Esophagus squamous epithelium (tissue), 5 donors: ENCODE measurements at places on chromosomes 2 and 18.
A peak's percentile ranks its signal among the peaks of the same experiment; 100 is the strongest.

- no peak for DNase-seq
- no peaks in the 10 kb centered on the region for H3K27me3 ChIP-seq
- no peaks in the 10 kb centered on the region for H3K4me1 ChIP-seq
- no peak overlapping the region for H3K27ac ChIP-seq
Measured at GRCh38 chr2:45134014-45134413, 124.8 kb upstream of the SIX2 start.

DNA sequence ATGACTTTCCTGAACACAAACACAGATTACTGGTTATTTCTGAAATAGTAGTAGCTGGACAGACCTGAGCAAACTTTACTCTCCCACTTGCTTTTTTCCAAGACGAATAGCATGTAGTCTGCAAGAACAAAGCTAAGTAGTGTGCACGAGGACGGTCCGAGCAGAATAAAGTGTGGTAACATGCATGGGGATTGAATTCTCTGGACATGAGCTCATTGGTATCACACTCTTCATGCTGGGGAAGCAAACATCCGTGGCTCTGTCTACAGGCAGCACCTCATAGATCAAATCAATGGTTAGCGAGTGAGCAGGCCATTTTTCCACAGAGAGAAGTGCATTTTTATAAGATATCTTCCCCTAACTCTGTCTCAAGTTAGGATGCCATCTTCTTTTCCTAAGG lies 164.8 kb upstream of the STK17B start:
- no peak for DNase-seq
- no peaks in the 10 kb centered on the region for H3K27me3 ChIP-seq
- no peaks in the 10 kb centered on the region for H3K36me3 ChIP-seq
- no peak overlapping the region for H3K4me3 ChIP-seq
- H3K27ac ChIP-seq: no peak overlapping the region
- H3K4me1 ChIP-seq: no peaks in the 10 kb centered on the region

DNA sequence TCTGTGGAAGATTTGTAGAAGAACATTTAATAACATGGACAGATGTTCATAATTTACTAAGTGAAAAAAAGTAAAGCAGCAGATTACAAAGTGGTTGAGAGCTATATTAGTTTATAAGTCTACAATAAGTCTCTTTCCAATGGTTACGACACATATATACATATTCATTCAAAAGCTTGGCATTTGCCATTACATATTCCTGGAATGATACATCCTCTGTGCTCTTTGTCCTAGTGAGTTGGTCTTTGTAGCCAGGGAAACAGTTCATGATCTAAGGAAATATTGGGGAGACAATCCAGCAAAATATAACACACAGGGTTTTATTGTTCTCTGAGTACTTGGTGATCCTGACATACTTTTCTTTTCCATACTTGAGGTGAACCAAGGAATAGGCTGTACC lies 32.5 kb upstream of the SOS1 start:
- no peaks in the 10 kb centered on the region for H3K36me3 ChIP-seq
- H3K27ac ChIP-seq: no peak overlapping the region
- H3K4me3 ChIP-seq: no peak overlapping the region
- no peaks in the 10 kb centered on the region for H3K27me3 ChIP-seq

- no peak overlapping the region for H3K4me3 ChIP-seq
- no peaks in the 10 kb centered on the region for H3K27me3 ChIP-seq
- DNase-seq: no peak
- no peaks in the 10 kb centered on the region for H3K36me3 ChIP-seq
- H3K4me1 ChIP-seq: peaks cover 3% of the 10 kb centered on the region
Measured at GRCh38 chr2:18971628-18972027, 382.3 kb upstream of the NT5C1B start.

GRCh38 chr2:179671043-179671981 lies 190.1 kb downstream of the ZNF385B start:
- H3K36me3 ChIP-seq: no peaks in the 10 kb centered on the region
- H3K27me3 ChIP-seq: no peaks in the 10 kb centered on the region
- no peak overlapping the region for H3K4me3 ChIP-seq
- no peak overlapping the region for H3K27ac ChIP-seq
- no peaks in the 10 kb centered on the region for H3K4me1 ChIP-seq
- DNase-seq: no peak

DNA sequence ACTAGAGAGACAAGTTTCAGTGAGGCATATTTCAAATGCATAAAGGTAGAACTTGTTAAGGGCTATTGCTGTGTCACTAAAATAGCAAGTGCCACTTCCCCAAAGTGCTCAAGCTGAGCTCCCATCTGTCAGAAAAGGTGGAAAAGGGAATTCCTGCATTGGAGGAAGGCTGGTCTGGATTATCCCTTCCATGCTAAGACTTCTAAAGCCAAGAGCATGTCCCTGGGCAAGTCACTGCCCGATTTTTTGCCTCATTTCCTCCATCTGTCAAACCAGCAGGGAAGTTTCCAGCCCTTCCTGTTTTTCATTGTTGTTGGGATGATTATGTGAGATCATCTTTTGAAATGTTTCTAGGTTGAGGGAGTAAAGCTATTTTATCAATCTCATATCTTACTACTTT lies 175.5 kb downstream of the SETBP1 start:
- no peak overlapping the region for H3K4me3 ChIP-seq
- H3K27ac ChIP-seq: peak overlapping the region; percentile 49
- H3K36me3 ChIP-seq: no peaks in the 10 kb centered on the region
- no peaks in the 10 kb centered on the region for H3K27me3 ChIP-seq

DNA sequence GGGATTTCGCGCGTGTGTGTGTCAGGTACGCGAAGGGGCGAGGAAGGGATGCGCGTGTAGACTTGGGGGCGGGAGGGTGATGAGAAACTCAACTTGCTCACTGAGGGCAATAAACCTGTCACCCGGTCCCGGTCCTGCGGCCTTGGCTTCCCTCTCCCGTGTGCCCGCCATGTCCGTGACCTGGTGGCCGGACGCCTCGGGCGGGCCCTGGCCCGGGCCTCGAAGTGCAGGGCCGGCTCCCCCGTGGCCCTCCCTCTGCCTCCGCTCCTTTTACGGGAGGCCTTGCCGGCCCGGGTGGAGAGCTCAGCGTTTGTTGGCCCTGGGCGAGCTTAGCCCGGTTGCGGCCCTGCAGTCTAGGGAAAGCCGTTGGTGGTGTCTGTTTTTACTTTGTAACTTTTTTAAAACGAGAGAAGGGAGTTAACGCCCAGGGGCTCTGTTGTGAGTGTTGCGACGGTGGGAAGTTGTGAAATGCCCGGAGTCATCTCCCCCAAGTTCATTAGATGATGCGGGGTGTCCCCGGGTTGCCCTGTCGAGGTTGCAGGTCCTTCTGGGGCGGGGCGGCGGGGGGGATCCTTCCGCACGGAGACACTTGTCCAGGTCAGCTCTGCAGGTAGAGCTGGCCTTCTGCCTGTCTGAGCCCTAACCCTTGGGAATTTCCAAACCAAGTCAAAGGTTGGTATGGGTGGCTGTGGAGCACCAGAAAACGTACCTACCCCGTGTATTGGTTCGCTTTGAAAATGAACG lies 883 bp downstream of the SMCHD1 start:
- no peaks in the 10 kb centered on the region for H3K36me3 ChIP-seq
- peak overlapping the region; percentile 98 for H3K27ac ChIP-seq
- DNase-seq: peak; percentile 22
- H3K4me1 ChIP-seq: peaks cover 45% of the 10 kb centered on the region
- no peaks in the 10 kb centered on the region for H3K27me3 ChIP-seq

GRCh38 chr2:47301277-47301618 lies 101.7 kb upstream of the MSH2 start:
- no peak overlapping the region for H3K27ac ChIP-seq
- H3K36me3 ChIP-seq: no peaks in the 10 kb centered on the region
- H3K4me3 ChIP-seq: no peak overlapping the region
- no peak for DNase-seq

DNA sequence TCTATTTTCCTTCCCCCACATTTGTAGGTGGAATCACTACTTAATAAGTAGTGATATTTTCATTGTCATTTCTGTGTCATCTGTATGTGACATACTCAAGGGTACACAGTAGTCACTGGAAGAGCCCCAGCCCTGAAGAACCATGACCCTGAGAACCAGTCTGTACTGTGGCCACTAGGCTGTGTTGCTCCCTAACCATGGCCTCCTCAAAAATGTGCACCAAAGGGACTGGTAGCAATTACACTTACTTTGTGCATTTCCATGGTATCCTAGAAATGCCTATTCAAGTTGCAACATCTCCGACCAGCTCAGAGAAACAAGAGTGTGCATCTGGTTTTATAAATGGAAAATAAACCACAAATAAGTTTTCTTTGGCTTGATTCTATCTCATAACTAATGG lies 155.1 kb downstream of the DOCK10 start:
- no peaks in the 10 kb centered on the region for H3K4me1 ChIP-seq
- H3K4me3 ChIP-seq: no peak overlapping the region
- no peaks in the 10 kb centered on the region for H3K27me3 ChIP-seq
- no peak overlapping the region for H3K27ac ChIP-seq
- DNase-seq: no peak

- DNase-seq: no peak
- peaks cover 8% of the 10 kb centered on the region for H3K36me3 ChIP-seq
- no peaks in the 10 kb centered on the region for H3K4me1 ChIP-seq
- no peak overlapping the region for H3K27ac ChIP-seq
- no peaks in the 10 kb centered on the region for H3K27me3 ChIP-seq
Measured at GRCh38 chr2:108492364-108492763, 41.9 kb upstream of the LIMS1 start.

- no peaks in the 10 kb centered on the region for H3K36me3 ChIP-seq
- H3K4me1 ChIP-seq: peaks cover 21% of the 10 kb centered on the region
- peaks cover 46% of the 10 kb centered on the region for H3K27me3 ChIP-seq
- H3K4me3 ChIP-seq: no peak overlapping the region
- no peak for DNase-seq
Measured at GRCh38 chr2:71462056-71462605, 8.8 kb downstream of the DYSF start.

DNA sequence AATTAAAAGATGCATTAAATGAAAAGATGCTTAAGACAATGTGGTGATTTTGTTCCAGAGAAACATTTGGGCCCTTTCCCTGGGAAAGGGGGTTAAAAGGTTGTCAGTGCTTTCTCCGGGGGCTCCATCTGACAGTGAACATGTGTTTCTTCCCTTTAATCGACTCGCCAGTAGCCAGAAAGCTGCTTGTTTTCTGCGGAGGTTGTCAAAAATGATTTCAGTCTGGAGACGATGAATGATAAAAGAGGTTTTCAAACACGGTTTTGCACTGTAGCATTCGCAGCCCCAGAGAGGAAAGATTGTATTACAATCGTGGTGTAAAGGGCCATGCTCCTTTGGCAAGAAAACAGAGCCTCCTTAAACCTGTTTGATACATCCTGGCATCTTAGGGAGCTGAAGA lies 111.5 kb upstream of the MEIS1 start:
- H3K4me3 ChIP-seq: no peak overlapping the region
- no peaks in the 10 kb centered on the region for H3K36me3 ChIP-seq

GRCh38 chr2:72919414-72920317 lies 2.3 kb downstream of the EMX1 start:
- no peak overlapping the region for H3K27ac ChIP-seq
- H3K36me3 ChIP-seq: no peaks in the 10 kb centered on the region
- H3K4me1 ChIP-seq: peaks cover 50% of the 10 kb centered on the region

GRCh38 chr2:192286093-192286701 lies 91.5 kb upstream of the TMEFF2 start:
- H3K4me1 ChIP-seq: no peaks in the 10 kb centered on the region
- H3K36me3 ChIP-seq: no peaks in the 10 kb centered on the region
- H3K27me3 ChIP-seq: no peaks in the 10 kb centered on the region
- DNase-seq: no peak
- no peak overlapping the region for H3K27ac ChIP-seq

- peak overlapping the region; percentile 61 for H3K27ac ChIP-seq
- peaks cover 29% of the 10 kb centered on the region for H3K4me1 ChIP-seq
- no peaks in the 10 kb centered on the region for H3K27me3 ChIP-seq
- H3K4me3 ChIP-seq: no peak overlapping the region
- no peaks in the 10 kb centered on the region for H3K36me3 ChIP-seq
Measured at GRCh38 chr2:69141061-69141460, 128.1 kb downstream of the ANTXR1 start.

DNA sequence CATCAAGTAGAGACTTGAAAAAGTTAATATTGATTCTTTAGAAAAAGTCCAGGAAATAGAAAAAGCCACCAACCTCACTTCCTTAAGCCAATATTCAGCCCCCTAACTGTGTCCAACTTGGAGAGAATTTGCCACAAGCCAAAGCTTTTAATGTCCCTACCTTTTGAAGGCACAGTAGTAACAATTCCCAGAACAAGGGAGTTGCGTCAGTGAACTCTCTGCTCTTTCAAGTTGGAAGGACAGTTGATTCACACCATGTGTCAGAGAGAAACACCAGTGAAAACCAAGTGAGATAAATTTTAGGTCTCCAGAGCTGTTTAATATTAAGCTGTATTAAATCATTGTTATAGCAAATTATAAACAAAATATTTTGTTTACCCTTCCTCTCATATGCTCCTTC lies 66.1 kb downstream of the EXOC6B start:
- no peak overlapping the region for H3K4me3 ChIP-seq
- DNase-seq: no peak
- H3K27ac ChIP-seq: no peak overlapping the region
- H3K4me1 ChIP-seq: no peaks in the 10 kb centered on the region
- peaks cover 22% of the 10 kb centered on the region for H3K36me3 ChIP-seq
- H3K27me3 ChIP-seq: no peaks in the 10 kb centered on the region

DNA sequence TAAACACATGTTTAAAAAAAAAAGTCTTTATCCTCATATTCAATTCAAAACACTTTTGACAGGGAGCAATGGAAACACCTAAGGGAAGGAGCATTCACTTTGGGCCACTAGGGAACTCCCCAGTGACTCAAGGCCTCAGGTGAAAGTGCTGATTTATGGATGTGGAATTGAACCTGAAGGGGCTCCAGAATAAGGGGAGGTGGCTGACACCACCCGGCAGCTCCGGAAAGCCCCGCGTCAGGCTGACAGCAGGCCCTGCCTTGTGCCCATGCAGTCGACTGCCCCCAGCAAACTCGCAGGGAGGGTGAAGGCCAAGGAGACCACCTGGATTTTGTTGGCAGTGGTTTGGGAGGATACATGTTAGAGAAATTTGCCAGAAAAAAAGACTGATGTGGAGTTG lies 275.3 kb upstream of the NCKAP5 start:
- no peak for DNase-seq
- H3K36me3 ChIP-seq: no peaks in the 10 kb centered on the region
- H3K27ac ChIP-seq: no peak overlapping the region
- H3K4me1 ChIP-seq: no peaks in the 10 kb centered on the region
- H3K27me3 ChIP-seq: no peaks in the 10 kb centered on the region
- no peak overlapping the region for H3K4me3 ChIP-seq

DNA sequence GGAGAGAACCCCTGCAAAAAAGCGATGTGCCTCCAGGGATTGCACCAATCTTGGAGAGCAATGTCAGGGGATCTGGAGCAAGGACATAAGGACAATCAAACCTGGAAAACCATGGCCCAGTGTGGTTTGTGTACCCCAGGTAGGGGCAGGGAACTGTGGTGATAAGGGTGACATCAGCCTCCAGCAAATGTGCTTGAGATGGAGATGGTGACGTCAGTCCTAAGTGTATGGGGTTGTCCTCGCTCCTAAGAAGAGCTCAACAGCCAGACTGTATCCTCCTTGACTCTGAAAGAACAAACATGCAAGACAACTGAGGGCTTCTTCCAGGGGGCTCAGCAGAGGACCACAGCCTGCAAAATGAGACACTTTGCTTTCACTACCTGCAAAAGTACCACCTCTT lies 71.4 kb downstream of the FTCDNL1 start:
- no peak overlapping the region for H3K27ac ChIP-seq
- DNase-seq: no peak
- H3K4me1 ChIP-seq: no peaks in the 10 kb centered on the region
- no peaks in the 10 kb centered on the region for H3K27me3 ChIP-seq

GRCh38 chr2:231294571-231295362 lies 96.3 kb downstream of the ARMC9 start:
- H3K27me3 ChIP-seq: no peaks in the 10 kb centered on the region
- no peaks in the 10 kb centered on the region for H3K36me3 ChIP-seq
- H3K27ac ChIP-seq: no peak overlapping the region
